Fibroblast of upper back skin (primary cell): ENCODE measurements at places on chromosomes 4 and X.

- DNase-seq = peak; percentile 98
Observed at GRCh38 chr4:183348706-183349659, 26.8 kb upstream of the CLDN24 start.

DNA sequence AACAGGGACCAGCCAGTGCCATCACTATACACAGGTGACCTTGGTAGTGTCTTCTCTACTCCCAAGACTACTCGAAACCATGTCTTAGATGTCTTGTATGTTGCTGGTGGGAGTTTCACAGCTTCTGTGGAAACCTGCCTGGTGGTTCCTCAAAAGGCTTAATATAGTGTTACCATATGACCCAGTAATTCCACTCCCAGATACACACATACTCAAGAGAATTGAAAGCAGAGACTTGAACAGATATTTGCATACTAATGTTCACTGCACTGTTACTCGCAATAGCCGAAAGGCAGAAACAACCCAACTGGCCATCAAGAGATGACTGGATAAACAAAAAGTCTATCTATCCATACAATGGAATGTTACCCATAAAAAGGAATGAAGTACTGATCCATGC is 3.1 kb downstream of the TFDP3 start:
- no peak for DNase-seq

GRCh38 chr4:27082776-27083175 is 222.1 kb downstream of the STIM2 start:
- DNase-seq = no peak

GRCh38 chr4:158331863-158332262 is 121.6 kb downstream of the TMEM144 start:
- no peak for DNase-seq

DNA sequence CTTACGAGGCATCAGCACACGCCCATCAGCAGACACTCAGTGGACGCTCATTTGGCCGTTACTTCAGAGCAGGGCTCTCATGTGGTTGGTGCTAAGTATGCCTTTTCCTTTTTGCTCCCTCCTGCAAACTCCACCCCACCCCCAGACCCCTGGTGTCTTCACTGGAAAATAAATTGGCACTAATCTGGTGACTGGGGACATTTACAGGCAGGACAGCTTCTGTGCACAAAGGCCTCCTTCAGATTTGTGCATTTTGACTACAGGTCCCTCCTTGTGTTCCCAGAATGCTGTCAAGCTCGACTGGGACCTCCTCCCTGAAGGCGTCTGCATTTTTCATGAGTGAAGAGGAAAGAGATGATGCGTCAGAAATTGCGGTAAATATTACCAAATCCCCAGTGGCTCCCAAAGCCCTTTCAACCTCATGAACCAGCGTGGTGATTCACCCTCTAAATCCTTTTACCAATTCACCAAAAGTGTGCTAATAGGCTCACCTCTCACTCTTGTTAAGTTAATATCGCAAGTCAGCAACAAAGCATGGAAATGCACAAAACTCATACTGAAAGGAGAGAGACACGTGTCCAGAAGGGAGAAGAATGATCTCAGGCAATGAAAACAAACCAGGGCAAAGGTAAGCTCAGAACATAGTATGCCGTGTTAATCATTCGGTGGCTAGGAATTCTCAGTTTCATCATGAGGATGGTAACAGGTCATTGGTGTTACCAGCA is 119.0 kb downstream of the NKX6-1 start:
- DNase-seq = peak; percentile 90

DNA sequence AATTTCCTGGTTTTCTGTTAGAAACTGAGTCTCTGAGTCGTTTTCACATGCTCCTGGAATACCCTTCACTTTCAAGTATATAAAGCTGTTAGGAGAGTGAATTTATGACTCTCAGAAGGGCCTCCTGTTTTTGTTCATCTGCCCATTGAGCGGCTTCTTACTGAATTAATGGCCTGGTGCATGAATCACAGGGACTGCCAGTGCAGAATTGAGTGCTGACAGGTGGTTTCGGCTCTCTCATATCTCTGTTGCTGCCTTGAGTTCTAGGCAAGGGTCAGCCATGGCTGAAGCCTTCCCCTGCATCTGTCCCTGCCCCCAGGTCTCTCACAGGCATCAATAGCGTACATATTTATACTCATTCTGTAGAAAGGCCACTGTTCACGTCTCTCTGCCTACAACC is 22.7 kb upstream of the SEPSECS start:
- DNase-seq = peak; percentile 44

GRCh38 chr4:182301736-182302135 is 58.5 kb downstream of the TENM3 start:
- no peak for DNase-seq

DNA sequence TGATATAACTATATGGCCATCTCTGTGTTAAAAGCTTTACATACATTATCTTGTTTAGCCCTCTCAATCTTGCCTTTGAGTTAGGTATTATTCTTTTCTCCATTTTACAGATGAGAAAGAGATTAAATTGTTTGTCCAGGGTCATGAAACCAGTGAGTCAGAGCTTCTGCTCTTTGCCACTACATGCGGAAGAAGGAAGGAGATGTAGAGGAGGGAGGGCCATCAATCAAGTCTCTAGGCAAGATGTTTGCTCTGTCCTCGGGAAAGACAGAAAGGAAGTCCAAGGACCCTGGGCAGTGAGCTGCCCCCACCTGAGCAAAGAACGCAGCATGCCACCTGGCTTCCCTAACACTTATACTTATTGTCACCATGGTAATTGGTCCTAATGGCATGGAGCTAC is 133.7 kb upstream of the IL1RAPL2 start:
- DNase-seq = no peak

- DNase-seq = no peak
Observed at GRCh38 chr4:26431461-26432180, 58.7 kb downstream of the CCKAR start.

GRCh38 chrX:39900777-39901170 is 197.0 kb downstream of the BCOR start:
- no peak for DNase-seq

GRCh38 chrX:87337267-87337666 is 180.3 kb upstream of the KLHL4 start:
- DNase-seq = no peak

GRCh38 chrX:135391734-135392133 is 30.0 kb upstream of the SMIM10L2A start:
- DNase-seq = no peak

GRCh38 chr4:6307891-6308290 is 38.2 kb downstream of the WFS1 start:
- no peak for DNase-seq

DNA sequence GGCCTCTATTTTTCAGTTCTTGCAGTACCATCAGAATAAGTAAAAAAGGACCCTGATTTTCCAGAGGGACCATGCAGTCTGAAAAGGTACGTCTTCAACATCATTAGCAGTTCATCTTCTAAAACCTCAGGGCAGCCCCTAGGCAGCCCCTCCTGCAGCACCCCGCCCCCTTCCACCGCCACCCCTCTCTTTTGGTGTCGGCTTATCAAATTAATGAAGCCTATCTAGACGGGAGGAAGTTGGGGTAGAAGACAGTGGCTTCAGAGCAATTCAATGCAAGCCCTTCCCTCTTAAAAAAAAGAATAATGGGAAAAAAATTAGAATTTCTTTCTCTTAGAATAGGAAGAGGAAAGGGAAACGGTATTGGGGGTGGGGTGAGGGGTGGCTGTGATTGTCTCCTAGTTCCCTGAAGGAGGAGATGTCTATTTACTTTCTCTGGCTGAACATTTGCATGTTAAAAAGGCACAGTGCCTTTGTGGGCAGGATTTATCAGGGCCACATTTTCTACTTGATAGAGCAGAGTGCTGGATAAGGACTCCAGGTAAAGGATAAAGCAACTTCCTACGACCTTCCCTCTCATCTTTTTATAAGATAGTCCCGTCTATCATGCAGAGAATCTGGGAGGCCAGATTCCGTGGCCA is 159.4 kb downstream of the MGST2 start:
- DNase-seq = no peak

DNA sequence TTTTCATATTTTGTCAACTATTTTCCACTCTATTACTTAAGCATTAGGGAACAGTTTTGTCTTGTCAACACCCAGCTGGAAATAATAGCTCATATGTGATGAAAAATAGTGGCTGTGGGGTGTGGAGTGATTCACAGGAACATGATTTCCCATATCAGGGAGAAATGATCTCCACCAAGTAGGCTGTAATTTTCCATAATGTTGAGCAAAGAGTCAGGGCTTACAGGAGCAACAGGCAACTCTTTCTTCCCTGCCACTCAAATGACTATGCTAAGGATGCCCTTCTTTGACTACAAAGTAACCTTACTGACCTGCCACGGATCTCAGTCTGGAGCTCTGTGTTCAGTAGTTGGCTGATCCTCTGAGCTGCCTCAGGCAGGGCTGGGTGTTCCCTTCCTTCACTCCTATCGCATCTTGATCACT is 90.0 kb upstream of the GATB start:
- DNase-seq = peak; percentile 16

DNA sequence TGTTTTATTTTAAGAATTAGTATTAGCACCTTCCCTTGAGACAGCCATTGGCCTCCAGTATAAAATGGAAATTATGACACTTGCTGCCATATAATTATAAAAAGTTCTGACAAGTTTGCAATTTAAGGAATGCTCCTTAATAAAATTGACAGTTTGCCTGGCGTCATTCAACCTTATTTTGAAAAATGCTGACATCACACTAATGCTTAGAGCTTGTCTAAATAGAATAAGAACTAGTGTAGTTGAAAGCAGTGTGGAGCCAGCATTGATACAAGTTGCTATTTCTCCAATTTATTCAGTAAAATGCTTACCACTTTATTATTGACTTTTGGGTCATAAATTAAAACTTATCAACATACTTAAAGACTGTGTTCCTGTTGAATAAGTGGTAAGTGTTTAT is 54.3 kb upstream of the ARX start:
- no peak for DNase-seq

GRCh38 chr4:15868826-15869413 is 69.6 kb downstream of the FGFBP1 start:
- DNase-seq = no peak

DNA sequence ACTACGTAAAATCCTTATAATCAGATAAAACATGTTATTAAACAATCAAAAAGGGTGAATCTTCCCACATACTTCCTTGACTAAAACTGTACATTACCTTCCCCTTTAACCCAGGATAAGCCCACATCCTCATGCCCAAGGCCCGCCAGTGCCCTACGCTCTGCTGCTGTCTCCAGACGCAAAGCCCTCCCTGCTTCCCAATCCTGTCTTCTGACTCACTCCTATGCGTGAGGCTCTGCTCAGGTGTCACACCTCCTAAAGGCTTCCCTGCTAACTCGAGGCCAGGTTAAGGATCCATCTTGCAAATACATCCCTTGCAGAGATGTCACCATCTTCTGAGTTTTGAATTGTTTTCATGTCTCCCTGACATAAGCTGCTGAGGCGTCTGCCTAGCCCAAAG is 61.6 kb downstream of the STX18 start:
- no peak for DNase-seq

DNA sequence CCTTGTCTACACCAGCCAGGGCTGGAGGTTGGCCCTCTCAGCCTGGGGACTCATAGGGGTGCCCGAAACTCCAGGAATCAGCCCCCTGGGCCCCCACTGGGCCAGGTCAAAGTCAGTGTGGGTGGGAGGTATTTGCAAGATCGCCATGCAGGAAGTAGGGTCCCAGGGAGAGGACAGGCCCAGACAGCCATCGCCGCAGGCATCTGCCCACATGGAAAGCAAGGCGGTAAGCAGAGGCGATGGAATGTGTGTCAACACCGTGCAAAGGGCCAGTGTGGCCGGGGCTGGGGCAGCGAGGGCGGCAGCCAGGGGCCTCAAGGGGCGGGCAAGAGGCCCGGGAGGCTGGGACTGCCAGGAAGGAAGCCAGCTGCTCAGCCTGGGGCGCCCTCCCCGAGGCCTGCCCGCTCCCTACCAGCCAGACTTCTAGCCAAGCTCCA is 19.3 kb upstream of the DUSP9 start:
- DNase-seq = no peak

DNA sequence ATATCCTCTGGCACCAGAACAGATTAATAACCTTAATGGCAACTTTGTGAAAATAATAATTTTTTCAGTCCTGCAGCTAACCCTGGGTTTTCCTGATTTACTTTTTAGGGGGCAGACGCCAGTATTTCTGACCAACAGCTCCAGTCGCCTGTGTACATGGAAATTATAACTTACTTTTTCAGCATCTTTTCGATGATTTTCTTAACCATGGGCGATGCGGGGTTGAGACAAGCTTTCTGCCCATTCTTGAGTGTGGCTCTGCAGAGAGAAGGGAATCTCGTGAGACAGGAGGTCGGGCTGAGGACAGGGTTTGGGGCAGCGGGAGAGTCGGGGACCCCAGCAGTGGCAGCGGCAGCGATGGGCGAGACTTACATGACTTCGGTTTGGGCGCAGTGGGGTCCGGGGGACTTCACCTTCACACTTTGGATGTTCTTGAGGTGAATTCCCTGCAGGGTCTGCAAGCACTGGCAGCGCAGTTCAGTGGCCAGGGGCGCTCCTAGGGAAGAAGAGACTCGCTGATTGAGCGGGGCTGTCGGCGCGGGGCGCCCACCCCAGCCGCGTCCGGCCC is 484 bp downstream of the CXCL2 start:
- DNase-seq = no peak

- no peak for DNase-seq
Observed at GRCh38 chr4:85751866-85752265, 276.9 kb downstream of the ARHGAP24 start.

GRCh38 chr4:56745042-56745441 is 63.9 kb upstream of the HOPX start:
- DNase-seq = no peak

DNA sequence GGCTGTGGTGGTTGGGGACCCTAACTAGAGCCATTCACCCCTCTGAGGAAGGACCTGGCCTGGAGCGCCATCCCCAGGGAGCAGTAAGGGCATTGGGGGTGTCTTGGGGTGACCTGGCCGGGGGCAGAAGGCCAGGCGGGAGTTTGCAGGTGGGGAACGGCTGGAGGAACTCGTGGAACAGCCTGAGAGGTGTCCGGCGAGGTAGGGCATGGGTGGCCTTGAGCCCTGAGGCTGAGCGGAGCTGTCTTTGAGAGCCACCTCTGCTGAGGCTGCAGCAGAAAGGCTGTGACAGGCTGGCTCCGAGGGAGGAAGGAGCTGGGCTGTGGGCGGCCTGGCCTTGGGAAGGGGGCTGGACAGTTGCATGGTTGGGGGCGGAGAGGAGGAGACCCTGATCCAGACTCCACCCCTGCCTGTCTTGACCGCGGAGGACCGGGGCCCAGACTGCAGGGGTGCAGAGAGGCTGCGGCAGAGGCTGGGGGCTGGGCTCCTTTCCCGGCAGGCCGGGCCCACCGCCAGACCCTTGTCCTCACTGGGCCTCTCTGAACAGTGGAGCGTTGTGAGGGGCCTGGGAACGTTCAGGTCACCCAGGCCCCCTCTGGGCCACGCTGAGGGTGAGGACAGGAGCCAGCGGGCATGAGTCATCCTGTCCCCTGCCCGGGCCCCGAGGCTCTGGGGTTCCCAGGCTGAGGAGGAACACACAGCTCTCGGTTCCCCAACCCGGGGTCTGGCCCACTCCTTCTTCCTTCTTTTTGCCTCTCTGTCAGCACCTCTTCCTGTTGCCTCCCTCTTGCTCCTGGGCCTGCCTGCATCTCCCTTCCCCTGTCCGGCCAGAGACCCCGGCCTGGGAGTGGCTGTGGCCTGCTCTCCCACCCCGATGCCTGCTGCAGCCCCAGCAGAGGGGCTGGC is 8.1 kb downstream of the SH3BP2 start:
- DNase-seq = peak; percentile 78

GRCh38 chr4:158397781-158398180 is 123.9 kb upstream of the RXFP1 start:
- DNase-seq = no peak
